ENCODE measurements at places on chromosomes 16 and 17. TPM values are rescaled to one million over a fixed set of nuclear protein-coding genes. Genes with fewer than 3 reads are reported as not detected.

The HLF gene
- total RNA-seq = 10.8 TPM

- no peak for ATAC-seq
These were observed 10.0 kb upstream of the ZFP3 start for GRCh38 chr17:5068236-5068635.

DNA sequence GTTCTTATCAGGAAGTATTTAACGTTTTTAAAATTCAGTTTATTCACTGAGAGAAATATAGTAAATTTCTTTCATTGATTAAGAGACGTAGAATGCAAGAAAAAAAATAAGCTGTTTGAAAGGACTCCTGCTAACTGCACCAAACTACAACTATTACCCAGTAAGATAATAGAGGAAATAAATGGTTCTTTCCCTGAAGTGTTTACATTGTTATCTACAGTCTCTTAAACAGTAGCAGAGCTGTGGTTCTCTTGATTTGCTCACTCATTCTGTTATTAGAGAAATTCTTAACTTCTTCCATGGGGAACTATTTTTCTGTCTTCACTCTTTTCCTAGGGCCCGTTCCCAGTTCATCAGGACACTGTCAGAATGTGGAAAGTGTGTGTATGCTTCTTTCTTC, 973.0 kb downstream of the KCNJ2 start:
- no peak for ATAC-seq

- ATAC-seq = peak; percentile 46
These were observed 150.7 kb downstream of the SOCS1 start for GRCh38 chr16:11105038-11105903.

DNA sequence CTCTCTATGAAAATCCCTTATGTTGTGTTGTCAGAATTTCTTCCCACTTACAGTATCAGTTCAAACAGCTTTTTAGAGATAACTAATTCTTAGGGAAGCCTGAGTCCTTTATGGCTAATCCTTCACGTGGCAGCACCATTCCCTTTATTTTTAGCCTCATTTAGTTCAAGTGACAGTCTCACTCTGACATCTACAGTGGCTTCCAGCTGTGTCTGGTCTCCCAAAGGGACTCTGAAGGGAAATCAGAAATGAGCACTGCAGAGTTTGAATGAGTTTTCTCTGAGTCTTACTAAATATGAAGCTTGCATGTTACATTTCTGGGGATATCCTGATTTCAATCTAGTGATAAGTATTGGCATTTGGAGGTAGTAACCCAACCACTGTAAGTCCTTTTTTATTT, 1104.1 kb downstream of the CDH11 start:
- no peak for ATAC-seq

The MRPL58 gene
- 47.8 TPM for total RNA-seq

The ZNF213 gene
- total RNA-seq = 9.7 TPM

DNA sequence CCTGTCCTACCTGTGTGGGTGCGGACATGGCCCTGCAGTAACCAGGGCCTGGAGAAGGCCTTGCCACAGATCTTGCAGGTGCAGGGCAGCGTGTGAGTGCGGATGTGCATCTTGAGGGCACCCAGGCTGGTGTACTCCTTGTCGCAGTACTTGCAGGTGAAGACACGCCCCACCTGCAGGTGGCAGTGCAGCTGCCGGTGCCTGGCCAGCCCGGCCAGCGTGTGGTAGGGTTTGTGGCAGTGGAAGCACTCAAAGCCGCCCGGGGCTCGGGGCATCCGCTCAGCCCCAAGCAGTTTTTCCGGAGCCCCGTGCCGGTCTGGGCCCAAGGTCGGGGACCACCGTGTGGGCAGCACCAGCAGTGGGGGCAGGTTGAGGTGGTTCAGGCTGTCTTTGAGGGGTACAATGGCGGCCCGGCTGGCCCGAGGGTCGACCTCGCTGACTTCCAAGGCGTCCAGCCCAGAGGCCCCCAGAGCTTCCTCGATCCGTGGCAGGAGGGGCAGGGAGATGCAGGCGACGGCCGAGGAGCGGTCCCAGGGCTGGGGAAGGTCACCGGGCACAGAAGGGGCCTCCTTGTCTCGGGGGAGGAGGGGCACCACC, 5.1 kb downstream of the SNAI3 start:
- ATAC-seq = peak; percentile 60

DNA sequence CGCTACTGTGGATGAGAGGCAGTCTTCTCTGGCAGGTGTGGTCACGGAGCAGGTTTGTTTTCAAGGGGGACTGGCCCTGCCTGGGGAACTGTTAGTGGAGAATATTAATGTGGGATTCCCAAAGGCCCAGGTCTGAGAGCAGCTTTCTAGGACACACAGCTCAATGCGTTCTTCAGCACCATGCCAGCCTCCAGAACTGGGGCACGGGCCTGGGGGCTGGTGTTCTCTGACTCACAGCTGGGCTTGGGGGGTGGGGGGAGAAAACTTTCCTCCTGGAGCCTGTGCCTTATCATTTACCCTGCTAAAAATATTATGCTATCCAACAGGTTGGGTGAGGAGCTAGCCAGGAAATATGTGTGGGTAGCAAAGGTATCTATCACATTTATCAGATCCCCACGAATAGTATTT, 13.5 kb upstream of the LHX1 start:
- no peak for ATAC-seq

DNA sequence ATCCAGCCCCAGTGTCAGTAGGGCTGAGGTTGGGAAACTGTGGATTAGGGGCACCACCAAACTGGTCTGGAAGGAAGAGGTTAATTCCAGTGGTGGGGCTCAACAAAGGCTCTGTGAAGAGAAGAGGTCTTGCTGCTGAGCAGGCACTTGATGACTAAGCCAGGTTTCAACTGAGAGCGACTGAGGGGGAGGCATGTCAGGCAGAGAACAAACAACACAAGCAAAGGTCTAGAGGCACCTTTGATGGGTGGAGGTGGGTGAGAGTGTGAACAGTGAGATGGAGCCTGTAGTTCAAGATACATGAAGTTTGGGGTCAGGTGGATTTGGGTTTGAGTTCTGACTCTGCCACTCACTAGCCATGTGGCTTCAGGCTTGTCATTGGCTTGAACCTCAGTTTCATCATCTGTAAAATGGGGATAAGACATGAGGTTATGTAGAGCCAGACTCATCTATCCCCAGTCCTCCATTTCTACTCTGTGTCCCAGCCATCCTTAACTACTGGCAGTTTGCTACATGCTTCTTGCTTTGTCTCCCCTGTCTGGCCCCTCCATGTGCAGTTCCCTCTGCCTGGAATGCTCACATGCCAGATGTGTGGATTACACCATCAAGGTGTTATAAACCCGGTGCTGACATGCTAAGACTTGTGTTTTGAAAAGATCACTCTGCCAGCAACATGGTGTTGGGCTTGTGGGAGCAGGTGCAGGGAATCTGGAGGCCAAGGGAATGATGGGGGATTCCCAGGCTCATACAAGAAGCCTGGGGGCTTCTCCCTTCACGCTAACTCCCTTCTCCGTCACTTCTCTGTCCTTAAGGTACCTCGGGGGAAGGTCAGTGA, 3.0 kb upstream of the RMI2 start:
- peak; percentile 12 for ATAC-seq

All from esophagus mucosa (tissue), 1 donor.